ENCODE measurements at places on chromosomes 2 and 18. TPM values are rescaled to one million over a fixed set of nuclear protein-coding genes. Genes with fewer than 3 reads are reported as not detected.

DNA sequence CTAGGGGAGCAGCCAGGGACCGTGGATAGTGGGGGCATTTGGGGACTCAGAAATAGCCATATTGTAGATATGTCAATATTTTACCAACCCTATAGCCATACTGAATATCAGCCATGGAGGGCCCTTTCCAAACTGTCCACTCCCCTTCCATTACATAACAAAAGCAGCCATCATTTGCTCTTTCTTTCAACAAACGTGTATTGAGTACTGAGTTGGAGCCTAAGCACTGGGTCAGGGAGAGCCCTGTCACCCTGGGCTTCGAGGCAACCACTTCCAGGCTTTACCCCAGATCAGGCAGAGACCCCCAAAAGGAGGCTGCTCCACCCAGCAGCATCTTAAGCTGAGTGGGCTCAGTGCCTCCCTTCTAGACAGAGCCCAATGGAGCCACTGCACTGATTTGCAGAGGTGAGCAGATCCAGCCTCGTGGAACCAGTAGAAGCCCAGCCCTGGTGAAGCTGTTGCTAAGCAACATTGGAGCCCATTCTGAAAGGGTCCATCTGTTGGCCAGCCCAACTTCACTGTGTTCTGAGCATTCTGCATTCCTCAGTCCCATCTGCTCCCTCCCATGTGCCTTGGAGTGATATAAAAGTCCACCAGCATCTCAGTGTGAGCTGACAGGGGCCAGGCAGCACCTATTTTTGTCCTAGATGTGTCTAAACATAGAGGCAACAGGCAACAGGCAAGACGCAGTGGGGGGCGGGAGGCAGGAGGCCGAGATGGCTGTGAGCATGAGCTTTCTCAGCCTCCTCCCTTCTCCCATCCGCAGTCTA is 112.1 kb downstream of the PLB1 start:
- DNase-seq, result no peak

DNA sequence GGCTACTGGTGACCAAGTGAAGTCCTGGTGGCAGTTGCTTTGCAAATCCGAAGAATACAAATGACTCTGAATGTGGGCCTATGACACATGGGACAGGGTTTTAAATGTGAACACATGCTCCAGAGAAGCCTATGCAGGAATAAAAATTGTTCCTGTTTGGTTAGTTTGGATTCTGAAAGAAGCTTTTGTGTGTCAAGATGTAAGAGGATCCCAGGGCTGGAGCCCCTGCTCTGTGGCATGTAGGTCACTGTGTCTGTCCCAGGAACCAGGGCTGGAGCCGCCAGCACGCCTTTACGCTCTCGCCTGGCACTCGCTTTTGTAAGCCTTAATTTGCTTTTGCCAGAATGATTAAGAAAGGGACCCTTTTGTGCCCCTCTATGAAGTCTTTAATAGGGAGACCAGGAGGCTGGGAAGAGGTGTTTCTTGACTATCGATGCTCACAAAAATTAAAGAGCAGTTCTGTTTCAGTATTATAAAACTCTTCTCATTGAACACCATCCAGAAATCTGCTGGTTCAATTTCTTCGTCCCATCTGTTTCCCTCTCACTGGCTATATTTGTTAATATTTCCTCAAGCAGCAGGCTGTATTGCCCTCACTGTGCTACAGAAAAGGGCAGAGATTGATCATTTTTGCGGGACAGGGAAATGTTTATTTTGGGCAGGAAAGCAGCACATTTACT is 532.7 kb upstream of the POU3F3 start:
- no peak for DNase-seq

DNA sequence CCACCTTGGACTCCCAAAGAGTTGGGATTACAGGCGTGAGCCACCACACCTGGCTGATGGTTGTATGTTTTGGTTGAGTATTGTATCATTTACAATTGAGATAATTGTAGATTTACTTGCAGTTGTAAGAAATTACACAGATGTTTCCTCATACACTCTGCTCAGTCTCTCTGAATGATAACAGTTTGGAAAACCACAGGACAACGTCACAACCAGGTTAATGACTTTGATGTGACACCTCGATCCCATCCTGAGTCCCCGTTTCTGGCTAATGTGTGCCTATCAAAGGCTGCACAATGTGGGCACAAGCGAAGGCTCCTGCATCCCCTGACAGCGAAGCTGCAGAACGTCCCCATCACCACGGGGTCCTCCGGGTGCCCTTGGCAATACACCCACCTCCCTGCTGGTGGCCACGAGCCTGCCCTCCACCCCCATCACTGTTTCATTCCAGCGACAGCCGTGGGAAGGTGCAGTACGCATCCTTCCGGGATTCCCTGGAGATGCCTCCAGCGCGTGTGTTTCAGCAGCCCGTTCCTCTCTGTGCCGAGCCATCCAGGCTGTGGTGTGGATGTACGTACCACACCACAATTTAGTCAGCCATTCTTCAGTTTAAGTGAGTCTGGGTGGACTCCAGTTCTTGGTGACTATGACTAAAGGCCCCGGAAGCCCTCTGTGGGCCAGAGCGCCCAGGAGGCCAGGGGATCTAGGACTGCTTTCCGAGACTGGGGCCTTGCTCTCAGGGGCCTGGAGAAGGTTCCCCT is 4.3 kb upstream of the PDCD1 start:
- DNase-seq, result no peak

GRCh38 chr2:190822043-190822442 is 58.6 kb upstream of the GLS start:
- DNase-seq, result no peak

The MC2R gene
- total RNA-seq, result not detected

GRCh38 chr2:124879640-124880039 is 854.6 kb downstream of the CNTNAP5 start:
- no peak for DNase-seq

GRCh38 chr18:48540251-48541025 is 1.6 kb downstream of the CTIF start:
- no peak for DNase-seq

DNA sequence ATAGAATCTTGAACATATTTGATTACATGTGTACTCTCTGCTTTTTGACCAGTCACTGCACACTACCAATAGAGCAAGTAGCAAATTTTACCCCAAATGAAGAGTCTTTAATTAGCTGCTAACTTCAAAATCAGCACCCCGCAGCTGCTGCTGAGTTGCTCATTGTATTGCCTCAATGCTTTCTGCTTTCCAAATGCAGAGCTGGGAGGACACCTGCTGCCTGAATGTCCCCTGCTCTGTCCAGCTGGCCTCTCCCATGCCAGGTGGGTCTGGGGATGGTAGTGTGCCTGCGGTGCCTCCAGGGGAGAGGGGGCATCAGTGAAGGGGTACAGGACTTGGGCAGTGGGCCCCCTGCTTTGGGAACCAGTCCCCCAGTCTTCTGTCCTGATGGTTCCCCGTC is 184.8 kb downstream of the PRKCE start:
- no peak for DNase-seq

DNA sequence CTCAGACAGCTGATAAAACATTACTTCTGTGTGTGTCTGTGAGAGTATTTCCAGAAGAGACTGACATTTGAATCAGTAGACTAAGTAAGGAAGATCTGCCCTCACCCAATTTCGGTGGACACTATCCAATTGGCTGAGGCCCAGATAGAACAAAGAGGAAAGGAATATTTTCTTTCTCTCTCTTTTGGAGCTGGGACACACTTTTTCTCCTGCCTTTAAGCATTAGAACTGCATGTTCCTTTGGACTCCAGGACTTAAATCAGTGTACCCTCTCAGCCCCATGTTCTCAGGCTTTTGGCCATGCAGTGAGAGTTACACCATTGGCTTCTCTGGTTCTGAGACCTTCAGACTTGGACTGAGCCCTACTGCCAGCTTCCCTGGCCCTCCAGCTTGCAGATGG is 3.3 kb upstream of the SRBD1 start:
- no peak for DNase-seq

- DNase-seq, result no peak
Measured at GRCh38 chr18:13573750-13574149, 152.6 kb downstream of the FAM210A start.

DNA sequence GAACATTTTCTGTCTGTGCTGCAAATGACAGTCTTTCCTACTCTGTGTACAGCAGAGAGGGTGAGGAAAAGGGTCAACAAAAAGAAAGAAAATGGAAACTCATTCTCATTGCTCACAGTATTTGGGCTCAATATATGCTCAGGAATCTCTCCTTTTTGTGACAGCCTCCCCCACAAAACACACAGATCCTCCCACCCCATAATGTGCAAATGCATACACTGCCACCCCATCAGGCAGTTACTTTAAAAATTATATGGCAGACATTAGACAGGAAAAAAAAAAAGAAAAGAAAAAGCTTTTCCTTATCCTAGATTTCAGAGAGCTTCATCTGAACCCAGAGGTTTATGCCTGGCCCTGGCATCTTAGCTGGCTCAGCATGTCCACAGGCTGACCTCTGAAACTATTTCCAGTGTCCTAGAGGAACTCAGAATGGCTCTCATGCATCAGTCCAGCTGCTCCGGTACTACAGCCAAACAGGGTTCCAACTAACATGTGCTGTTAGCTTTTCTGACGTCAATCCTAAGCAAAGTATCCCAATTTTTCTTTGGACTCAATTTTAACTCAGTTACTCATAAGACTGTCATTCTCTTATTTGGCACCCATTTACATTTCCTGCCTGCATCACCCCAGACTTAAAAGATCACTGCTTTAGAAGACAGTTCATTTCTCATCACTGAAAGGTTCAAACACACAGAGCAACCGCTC is 105.9 kb downstream of the RBMS1 start:
- DNase-seq, result no peak

DNA sequence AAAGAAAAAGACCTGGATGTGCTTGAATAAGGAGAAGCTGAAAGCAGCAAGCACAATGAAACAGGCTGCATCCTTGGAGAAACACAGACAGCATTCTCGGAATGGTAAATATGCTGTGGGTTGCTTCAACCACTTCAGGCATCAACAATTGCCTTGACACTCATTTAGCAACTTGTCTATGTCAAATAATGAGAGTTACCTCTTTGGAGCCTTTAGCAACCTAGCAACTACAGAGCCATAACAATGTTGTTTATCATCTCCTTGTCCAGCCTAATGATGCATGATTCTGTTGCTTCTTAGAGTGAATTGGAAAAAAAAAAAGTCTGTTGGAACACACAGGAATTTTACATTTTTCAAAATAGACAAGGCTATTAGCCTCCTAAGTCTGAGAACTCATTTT is 410.6 kb downstream of the PIK3C3 start:
- no peak for DNase-seq

- DNase-seq, result no peak
Measured at GRCh38 chr2:11154016-11154922, 998 bp upstream of the SLC66A3 start.

The ABCG8 gene
- total RNA-seq, result not detected

The CLEC4F gene
- total RNA-seq, result not detected

DNA sequence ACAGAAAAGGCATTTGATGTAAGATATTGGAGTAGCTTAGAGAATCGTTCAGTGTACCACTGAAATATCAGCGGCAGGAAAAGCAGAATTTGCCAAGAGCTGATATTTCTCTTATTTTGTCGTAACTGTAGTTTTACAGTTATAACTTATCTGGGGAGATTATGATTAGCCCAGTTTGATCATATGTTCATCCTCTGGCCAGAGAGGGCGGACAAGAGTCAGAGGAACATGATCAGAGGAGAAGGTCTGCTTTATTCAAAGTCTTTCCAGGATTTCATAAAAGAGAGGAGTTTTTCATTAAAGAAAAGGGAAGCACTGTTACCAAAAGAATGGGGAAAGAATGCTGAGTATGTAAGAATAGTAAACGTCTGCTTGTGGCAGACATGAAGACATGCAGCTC is 1655.6 kb downstream of the DPP10 start:
- DNase-seq, result no peak

DNA sequence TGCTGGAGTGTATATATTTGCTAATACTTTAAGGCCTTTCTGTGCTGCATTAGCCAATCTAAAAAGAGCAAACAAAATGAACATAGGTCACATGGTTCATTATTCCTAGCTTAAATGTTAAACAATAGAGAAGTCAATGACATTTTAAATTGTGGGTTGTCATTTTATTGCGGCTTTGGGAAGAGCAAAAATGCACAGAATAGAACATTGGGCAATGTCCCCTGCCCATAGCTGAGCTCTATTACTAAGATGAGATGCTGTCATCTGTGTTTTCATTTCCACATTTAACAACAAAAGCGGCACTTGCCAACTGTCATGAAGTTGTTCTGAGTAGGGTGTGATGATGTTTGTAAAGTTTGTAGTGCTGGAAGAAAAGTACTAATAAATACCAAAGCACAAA is 3.2 kb upstream of the VAPA start:
- DNase-seq, result no peak

DNA sequence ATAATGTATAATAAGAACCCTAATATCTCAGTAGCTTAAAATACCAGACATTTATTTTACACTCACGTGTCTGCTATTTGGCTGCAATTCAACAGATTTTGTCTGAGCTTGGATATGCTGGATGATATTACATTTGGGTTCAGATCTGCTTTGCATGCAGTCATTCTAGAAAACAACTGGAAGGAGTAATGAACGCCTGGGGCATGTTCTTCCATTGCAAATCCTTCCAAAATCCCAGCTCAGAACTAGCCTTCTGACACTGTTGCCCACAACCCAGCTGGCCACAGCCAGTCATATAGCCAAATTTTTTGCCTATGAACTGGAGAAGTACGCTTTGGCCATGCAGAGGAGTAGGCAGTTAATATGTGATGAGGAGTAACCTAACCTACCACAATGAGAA is 597.8 kb upstream of the VRK2 start:
- no peak for DNase-seq

The RGPD3 gene
- 0.20 TPM for total RNA-seq

DNA sequence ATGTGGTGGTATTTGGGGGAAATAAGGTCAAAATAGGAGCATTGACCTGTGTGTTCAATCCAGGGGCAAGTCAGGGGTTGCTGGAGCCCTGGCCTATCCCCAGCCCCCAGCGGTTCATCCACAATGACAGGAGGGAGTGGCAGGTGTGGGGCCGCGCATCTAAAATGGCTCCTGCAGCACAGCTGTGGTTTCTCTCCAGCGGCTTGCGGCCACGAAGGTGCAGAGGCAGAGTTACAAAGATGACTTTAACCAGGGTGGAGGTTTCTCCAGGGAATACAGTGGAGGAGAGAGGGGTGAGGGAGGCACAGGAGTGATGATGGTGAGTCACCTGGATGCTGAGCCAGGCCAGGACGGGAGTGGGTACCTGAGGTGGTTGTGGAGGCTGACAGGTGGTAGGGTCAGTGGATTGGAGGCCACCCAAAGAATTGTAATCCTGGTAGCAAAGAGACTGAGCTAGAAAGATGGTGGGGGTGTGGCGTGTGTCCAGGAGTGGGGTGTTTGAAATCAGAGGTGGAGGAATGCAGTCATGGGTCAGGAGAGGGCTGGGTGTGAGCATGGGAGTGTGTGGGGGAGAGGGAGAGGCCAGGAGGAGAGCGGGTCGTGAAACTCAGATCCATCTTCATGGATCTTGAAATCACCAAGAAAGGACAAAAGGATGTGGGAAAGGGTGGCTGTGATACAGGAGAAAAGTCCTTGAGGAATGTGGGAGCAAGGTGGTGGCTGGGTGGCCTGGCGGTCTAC is 83.2 kb downstream of the CTIF start:
- DNase-seq, result no peak

DNA sequence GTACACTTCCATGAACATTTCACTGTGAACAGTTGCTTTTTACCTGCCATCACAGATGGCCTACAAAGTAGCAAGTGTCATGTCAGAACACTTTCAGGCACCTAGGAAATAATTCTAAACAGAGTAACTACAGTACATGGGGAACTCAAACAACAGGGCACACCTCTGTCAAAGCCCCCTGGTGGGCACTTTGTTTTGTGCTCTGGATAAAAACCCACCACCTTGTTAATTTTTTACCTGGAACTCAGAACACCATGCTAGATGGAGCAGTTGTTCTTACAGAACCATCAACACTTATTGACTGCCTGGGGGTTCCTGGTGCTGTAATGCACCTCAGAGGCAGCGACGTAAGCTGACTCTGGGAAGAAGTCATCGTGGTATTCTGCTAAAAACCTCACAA is 2.3 kb downstream of the MSL3B start:
- no peak for DNase-seq

The ALPI gene
- not detected for total RNA-seq
